NCI-H187 (cell line): ENCODE measurements at places on chromosomes 7 and 10.
A peak's percentile ranks its signal among the peaks of the same experiment; 100 is the strongest.

DNA sequence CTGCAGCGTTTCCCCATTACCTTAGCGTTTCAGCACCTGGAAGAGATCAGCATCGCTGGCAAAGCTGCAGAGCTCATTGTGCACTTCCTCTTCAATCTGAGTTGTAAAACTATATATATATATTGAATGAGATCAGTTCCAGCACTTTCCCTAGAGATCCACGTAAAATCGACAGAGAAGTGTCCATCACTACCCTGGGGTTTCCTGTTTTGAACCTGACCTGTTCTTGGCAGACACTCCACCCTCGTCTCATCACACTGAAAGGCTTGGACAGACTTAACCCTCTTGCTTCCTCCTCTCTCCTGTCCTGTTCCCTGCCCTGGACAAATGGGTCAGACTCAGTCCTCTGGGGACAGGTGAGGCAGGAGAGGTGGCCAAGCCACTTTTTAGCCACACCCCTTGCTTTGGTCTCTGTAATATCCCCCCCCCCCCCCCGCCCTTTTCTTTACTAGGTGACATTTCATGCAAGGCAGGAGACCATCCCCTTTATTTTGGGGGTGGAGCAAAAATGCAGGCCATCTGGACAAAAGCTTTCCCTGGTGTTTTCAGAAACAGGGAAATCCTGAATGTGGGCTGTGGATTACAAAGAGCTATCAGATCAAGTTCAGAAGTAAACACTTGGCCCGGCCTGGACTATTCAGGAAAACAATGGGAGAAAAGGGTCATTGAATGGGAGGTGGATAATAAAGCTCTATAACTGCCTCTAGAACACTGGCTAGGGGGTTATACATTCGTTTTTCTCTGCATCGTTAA is 83.7 kb upstream of the KDM7A start:
- DNase-seq, result peak; percentile 21

GRCh38 chr7:149284343-149284742 is 22.3 kb downstream of the ZNF783 start:
- DNase-seq, result no peak

DNA sequence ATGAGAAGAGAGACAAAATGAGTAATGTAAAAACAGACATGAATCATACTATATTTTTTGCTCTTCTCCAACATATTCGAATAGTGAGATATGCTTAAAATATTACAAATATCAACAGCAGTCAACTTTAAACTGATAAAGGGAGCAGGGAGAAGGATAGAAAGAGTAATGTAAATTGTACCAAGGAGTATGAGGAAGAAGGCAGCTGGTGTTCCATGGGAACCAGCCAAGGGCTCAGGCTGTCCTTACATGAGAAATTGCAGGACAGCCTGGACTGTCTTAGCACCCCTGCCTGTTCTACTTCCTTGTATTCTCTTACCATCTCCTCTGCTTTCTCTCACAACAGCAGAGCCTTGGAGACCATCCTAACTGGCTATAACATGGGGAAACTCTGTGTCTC is 128.7 kb downstream of the TSPAN12 start:
- no peak for DNase-seq

- DNase-seq, result no peak
These were observed 53.3 kb upstream of the SAMD8 start for GRCh38 chr10:75058161-75058560.

GRCh38 chr10:110613996-110614495 is 30.1 kb upstream of the RBM20 start:
- DNase-seq, result no peak

DNA sequence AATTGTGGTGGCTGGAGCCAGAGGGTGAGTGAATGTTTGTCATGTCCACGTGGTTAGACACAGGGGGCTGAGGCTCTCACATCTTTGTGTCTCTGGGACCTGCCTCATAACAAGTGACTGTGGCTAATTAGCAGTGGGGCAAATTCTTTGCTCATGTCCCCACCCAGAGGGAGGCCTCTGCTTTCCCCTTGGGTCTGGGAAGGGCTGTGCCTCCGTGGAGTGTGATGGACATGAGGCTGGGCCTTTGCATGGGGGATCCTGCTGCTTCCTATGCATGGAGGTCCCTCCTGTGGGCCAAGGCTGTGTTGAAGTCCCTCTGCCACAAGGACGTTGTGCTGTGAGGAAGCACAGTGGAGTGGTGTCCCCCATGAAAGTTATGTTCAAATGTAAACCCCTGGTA is 327.4 kb upstream of the SHH start:
- DNase-seq, result no peak

- no peak for DNase-seq
These were observed 1.5 kb downstream of the LZTS2 start for GRCh38 chr10:101000915-101001658.

- DNase-seq, result no peak
These were observed 45.3 kb downstream of the ZNF777 start for GRCh38 chr7:149415391-149416071.

- DNase-seq, result no peak
These were observed 30.9 kb downstream of the ANKRD16 start for GRCh38 chr10:5858811-5859210.

GRCh38 chr7:55571511-55572377 is 558 bp downstream of the VOPP1 start:
- no peak for DNase-seq

DNA sequence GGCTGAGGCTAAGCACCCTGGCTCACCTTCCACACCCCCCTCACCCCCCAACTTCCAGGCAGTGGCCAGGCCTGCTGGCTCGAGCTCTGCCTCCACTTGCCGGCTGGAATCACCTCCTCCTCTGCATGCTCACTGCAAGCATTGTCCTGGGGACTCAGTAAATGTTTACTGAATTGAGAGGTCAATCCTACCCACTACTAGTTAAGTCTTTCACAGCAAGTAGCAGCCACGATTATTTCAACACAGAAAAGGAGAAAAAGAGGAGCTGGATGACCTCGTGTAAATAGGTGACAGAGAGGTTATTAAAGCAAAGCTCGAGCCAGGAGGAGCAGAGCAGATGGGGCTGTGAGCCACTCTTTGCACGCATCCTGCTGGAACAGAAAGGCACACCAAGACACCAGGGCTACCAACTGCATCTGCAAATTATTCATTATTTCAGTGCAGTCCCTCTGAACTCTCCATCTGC is 32.1 kb downstream of the HIPK2 start:
- no peak for DNase-seq
